ENCODE measurements at places on chromosomes 2 and 18.

DNA sequence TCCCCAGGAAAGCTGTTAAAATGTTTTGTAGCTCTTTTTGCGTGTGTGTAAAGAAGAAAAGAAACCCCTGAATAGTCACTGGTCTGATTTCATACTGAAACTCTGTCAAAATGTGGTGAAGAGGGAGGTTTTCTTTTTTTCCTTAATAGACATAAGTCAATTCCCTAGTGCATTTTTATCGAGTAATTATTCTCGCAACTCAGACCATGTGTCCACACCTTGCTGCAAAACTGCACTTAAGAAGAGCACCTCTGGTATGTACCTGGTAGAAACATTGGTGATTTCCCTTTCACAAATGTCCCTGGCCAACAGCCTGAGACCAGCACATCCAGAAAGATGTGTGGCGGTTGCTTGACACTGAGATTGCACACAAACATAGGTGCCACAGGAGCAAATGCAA lies 159.9 kb downstream of the ZNF521 start:
- no peak for DNase-seq

- no peak for DNase-seq
These were observed 23.8 kb downstream of the FHL2 start for GRCh38 chr2:105375001-105375561.

DNA sequence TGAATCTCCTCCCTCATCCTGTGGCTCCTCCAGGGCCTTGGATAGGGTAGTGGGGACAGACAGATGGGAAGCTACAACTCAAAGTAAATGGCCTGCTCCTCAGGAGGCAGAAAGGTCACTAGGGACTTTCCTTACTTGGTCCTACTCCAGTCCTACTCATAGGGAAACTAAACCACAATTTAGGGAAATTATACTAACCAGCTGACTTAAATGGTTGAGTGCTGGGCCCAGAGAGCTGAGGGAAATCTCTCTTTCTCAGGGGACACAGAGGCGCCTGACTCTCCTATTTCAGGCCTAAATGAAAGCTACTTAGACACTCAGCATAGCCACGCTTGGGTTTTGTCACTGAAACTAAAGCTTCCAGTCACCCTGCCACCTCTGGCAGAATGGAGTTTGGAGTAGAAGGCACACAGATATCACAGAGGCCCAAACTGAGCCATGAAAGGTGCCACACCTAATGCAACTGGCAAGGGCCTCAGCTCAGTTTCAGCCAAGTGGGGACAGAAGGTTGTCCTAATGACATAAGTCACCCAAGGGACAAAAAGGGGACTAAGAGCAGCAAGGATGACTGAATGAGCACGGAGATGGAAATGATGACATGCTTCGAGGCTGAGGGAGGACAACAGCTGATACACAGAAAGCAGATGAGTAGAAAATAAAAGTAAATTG lies 24.0 kb downstream of the CERKL start:
- DNase-seq: no peak

- DNase-seq: no peak
These were observed 288.8 kb upstream of the CELF4 start for GRCh38 chr18:37854396-37854795.
